ENCODE measurements at places on chromosomes 3 and 15. TPM values are rescaled to one million over a fixed set of nuclear protein-coding genes. Genes with fewer than 3 reads are reported as not detected.

NRG4 gene
- total RNA-seq = not detected

KIF15 gene
- total RNA-seq = 2.2 TPM

SERPINI2 gene
- total RNA-seq = not detected

RTP3 gene
- not detected for total RNA-seq

STRC gene
- 0.74 TPM for total RNA-seq

GOLGA8J gene
- not detected for total RNA-seq

PPP1R14D gene
- not detected for total RNA-seq

CCR5 gene
- 3.9 TPM for total RNA-seq

VGLL3 gene
- 17.7 TPM for total RNA-seq

SEMA6D gene
- 34.9 TPM for total RNA-seq

GRCh38 chr3:46471371-46471914 lies 6.7 kb upstream of the LTF start:
- DNase-seq = peak; percentile 84

GRCh38 chr3:191143224-191143623 lies 55.8 kb upstream of the OSTN start:
- no peak for DNase-seq

DNA sequence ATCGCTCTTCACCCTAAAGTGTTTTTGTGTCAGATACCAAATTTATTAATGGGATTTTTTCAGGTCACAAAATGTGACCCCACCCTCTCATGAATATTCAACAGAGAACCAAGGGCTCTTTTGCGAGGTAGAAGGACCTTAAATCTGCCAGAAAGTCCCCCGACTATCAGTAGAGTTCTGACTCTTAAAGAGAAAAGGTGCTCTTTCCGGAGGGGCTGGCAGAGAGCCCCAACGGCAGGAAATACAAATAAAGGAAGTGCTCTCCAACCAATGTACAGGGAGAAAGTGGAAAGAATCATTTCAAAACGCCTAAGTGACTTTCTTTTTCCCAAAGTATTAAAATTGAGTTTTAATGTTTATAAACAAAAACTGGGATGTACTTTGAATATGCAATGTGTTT lies 517.2 kb downstream of the FOXP1 start:
- DNase-seq = no peak

GRCh38 chr3:122271246-122271898 lies 53.7 kb upstream of the CSTA start:
- no peak for DNase-seq

DNA sequence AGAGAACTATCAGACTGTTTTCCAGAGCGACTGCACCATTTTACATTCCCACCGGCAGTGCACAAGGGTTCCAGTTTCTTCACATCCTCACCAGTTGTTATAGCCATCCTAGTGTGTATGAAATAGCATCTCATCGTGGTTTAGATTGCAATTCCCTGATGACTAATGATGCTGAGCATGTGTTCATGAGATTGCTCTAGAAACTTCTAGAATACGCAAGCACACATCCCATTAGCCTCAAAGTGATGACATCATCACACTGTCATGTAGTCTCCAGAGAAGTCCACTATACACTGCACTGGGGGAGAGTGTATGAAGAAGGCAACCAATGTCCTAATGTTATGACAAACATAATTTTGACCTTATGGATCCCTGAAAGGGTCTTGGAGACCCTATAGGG lies 30.1 kb downstream of the FBLN2 start:
- no peak for DNase-seq

DNA sequence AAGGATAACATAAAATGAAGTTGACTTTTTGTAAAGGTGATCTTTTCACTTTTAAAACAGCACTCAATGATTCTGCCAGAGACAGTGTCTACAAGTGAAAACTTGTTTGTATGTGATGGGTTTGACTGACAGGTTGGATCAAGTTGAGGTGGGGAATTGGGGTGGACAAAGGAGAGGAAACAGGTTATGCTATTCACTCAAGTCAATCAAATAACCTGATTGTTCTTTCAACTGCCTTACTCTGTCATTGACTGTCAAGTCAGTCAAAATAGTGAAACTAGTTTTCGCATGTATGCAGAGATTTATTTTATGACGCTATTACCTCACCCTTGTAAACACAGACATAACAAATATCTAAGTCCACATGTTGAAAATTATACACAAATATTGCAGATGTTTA lies 187.7 kb downstream of the ROBO2 start:
- no peak for DNase-seq

- no peak for DNase-seq
These were observed 617 bp upstream of the EOGT start for GRCh38 chr3:69014022-69014580.

DNA sequence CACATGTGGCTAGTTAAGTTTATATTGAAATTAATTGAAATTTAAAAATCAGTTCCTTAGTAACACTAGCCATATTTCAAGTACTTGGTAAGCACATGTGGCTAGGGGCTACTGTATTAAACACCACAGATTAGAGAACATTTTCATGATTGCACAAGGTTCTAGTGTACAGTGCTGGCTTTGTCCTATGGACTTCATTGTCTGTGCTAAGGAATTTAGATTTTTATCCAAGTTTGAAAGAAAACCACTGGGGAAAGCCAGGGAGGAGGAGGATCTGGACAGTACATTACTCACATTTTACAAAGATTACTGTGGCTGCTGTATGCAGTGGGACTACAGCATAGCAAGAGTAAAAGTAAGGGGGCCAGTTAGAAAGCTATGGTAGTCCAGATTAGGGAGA lies 13.9 kb downstream of the STAC start:
- no peak for DNase-seq

DNA sequence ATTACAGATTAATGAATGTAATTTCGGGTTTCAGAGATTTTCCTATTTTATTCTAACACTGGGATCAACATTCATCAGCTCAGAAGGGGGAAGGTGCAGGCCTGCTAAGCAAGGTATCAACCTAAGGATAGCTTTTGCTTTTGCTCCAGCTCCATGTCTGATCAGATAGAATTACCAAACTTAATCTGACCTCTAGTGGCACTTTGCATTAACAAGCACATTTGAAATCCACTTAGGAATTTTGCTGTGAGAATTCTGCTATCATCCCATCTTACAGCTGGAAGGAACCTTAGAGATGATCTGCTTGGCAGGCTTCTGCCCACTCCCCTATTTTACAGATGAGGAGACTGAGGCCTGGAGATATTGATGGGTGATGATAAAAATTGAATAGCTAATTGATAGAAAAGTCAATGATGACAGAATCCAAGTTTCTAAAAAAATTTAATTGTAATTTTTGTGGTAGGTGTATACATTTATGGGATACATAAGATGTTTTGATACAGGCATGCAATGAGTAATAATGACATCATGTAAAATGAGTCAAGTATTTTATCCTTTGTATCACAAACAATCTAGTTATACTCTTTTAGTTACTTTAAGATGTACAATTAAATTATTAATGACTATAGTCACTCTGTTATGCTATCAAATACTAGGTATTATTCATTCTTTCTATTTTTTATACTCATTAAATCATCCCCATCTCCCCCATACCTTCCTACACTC lies 209.2 kb upstream of the ZPLD1 start:
- DNase-seq = no peak

GRCh38 chr3:9721015-9721699 lies 10.4 kb upstream of the BRPF1 start:
- DNase-seq = no peak

DNA sequence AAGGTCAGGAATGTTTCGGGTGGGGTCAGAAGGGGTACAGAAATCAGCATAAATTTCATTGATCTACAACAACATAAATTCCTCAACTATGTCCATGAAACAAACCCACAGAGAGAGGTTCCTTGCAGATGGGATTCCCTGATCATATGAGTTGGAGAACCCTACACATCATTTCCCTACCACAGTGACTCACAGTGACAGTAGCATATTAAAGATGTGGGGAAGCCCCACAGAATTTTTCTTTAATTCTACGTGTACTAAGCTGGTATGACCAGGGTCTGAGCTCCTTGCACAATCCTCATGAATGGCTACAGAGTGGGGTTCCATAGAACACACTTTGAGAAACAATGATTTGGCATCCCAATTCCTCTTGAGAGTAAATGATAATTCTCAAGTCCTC lies 116.9 kb upstream of the RAD18 start:
- DNase-seq = no peak

DNA sequence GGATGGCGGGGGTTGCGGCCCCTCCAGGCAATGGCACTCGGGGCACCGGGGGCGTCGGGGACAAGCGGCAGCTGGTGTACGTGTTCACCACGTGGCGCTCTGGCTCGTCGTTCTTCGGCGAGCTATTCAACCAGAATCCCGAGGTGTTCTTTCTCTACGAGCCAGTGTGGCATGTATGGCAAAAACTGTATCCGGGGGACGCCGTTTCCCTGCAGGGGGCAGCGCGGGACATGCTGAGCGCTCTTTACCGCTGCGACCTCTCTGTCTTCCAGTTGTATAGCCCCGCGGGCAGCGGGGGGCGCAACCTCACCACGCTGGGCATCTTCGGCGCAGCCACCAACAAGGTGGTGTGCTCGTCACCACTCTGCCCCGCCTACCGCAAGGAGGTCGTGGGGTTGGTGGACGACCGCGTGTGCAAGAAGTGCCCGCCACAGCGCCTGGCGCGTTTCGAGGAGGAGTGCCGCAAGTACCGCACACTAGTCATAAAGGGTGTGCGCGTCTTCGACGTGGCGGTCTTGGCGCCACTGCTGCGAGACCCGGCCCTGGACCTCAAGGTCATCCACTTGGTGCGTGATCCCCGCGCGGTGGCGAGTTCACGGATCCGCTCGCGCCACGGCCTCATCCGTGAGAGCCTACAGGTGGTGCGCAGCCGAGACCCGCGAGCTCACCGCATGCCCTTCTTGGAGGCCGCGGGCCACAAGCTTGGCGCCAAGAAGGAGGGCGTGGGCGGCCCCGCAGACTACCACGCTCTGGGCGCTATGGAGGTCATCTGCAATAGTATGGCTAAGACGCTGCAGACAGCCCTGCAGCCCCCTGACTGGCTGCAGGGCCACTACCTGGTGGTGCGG lies 1.9 kb downstream of the CHST2 start:
- no peak for DNase-seq

DNA sequence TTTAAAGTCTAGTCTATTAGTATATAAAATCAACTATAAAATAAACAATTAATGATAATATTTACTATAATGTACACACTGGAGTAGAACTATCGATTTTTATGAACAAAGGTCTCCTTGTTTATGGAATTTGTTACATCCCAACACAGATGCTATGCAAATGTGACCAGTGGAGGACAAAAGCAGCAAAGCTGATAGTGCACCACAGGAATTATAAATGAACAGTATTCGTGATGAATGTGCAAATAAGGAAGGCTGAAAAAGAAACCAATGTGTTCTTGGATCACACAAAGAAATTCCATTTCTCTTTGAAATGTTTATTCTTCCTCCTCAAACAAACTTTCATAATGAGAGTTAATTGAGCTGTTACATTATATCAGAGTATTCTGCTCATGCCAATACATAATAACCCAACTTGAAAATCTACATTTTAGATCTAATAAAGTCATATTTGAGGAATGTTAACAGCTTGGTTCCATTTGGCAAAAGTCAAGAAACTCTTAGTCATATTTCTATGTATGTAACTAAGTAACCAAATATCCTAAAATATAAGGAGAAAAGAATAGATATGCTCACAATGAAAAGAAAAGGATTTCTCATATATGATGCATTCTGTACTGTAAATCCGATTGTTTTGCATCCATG lies 79.3 kb downstream of the NEK10 start:
- no peak for DNase-seq

DNA sequence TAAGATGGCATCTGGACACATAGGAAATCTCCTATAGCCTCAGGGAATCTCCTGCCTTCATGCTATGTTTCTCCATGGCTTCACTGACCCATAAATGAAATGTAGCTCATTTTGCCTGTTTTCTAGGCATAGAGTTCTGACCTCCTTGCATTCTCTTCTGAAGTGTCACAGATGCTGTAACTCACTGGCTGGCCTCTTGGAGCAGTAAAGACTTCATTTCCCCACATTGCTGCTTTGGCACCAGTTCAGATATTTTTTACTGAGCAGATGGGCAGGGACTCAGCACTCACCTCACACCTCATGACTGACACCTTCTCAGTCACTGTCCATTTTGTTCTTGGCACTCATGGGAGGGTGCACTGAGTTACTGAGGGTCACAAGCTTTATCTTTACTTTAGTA lies 286.7 kb upstream of the TGFBR2 start:
- no peak for DNase-seq

GRCh38 chr3:31341130-31341529 lies 191.6 kb upstream of the STT3B start:
- DNase-seq = no peak

DNA sequence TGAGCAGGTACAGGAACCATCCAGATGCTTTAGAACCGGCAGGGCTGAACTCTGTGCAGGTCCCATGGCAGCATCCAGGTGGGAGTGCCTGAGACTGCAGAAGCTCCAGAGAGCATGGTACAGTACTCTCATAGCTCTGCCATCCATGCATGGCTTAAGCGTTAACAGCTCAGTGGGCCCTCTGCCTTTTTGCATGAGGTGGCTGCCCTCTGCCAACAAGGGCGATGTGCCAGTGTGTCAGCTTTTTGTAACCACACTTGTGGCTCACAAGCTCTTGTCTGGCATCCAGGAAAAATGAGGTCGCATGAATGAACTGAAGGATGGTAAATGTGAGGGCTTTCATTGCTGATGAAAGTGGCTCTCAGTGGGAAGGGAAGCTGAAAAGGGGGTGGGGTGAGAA lies 950.1 kb downstream of the DIPK2A start:
- no peak for DNase-seq

DNA sequence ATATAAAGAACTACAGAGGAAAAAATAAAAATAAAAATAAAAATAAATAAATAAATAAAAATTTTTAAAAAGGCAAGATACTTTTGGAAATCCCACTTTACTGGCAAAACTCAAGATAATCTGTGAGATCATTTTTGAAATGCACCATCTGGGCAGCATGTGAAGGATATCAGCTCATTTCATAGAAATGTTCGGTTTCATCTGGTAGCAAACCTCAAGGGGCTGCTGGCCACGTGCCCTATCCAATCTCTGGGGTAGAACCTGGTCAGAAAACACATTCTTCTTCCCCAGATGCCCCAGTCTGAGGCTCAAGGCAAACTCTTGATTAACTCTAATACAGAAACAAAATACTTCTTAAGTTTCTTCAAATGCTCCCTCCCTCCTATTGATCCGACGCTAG lies 166.0 kb downstream of the FMN1 start:
- no peak for DNase-seq

GRCh38 chr15:96599268-96599667 lies 268.8 kb downstream of the NR2F2 start:
- DNase-seq = no peak

GRCh38 chr3:38730281-38730680 lies 80.8 kb upstream of the SCN5A start:
- no peak for DNase-seq
